ENCODE measurements at places on chromosomes 4 and X.

DNA sequence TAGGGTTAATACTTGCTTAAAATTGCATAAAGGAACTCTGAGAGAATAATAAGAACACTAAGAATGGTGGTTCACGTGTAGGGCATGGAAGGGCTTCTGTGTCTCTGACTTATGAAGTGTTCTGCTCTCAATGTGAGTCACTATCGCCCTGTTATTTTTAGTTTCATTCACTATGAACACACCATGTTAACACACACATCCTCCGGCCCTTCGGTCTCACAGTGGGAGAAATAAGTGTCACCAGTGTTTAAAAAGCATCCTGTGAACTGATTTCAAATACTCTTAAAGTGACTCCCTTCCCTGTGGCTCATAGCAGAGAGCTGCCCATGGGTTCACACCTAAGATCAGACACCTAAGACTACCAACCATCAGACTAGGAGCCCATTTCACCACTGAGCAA is 33.8 kb upstream of the FGFBP2 start:
- no peak for DNase-seq

DNA sequence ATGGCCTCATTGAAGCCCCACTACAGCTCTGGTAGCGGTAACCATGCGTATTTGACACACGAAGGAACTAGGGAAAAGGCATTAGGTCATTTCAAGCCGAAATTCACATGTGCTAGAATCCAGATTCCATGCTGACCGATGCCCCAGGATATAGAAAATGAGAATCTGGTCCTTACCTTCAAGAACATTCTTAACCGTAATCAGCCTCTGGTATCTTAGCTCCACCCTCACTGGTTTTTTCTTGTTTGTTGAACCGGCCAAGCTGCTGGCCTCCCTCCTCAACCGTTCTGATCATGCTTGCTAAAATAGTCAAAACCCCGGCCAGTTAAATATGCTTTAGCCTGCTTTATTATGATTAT is 876 bp downstream of the HPRT1 start:
- peak; percentile 5 for DNase-seq

- DNase-seq: no peak
Measured at GRCh38 chrX:102154218-102154860, 1.4 kb downstream of the BEX5 start.

GRCh38 chrX:6159468-6159867 is 69.2 kb downstream of the NLGN4X start:
- DNase-seq: no peak

DNA sequence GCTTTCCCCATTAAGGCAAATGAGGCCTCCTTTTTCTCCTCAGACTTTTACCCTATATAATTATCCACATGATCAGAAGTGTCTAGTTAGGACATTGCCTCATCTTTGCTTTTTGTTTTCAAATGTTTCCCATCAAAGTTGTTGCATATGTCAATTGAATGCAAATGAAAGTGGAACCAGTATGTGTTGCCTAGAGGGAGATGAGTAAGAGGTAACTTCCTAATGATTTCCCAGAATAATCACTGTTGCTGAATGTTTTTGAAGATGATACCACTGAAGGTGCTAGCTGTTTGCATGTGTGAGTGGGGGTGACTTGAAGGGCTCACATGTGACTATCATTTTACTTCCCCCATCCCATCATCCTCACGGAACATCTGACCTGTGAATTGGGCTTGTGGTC is 33.9 kb downstream of the PAK3 start:
- no peak for DNase-seq

GRCh38 chr4:10366628-10367027 is 90.6 kb downstream of the ZNF518B start:
- DNase-seq: no peak

DNA sequence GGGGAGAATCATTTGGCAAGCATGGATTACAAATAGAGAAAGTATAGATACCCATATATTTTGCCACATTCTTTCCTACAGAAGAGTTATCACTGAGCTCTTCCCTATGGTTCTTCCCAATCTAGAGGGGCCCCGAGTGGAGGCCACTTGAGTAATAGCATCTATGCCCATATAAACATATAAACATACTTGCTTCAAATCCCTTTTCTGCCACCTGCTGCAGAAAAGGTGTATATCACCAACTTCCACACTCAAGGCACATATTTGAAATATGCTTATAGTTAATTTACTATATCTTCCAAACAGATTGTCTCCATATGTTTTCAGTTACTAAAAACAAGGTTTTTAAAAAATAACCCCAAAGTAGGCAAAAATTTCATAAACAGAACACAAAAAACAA is 642.8 kb upstream of the DIPK2B start:
- DNase-seq: no peak

DNA sequence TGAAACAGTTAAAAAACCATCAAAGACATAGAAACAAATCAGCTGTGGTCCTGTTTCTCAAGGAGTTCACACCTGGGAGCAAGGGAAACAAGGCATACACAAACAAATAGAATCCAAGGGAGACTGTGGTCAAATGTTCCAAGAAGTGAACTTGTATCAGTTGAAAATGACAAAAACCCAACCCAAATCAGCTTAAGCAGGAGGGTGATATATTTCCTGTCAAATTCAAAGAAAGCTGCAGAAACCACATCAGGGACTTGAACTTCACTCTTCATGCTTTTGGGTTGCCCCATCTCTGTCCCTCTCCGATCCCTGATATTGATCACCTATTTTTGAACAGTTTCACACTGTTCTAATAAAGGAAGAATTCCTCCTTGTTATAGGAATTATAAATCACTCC is 148.6 kb upstream of the FMR1 start:
- DNase-seq: no peak

- DNase-seq: no peak
Measured at GRCh38 chrX:148412006-148412405, 88.4 kb upstream of the AFF2 start.

DNA sequence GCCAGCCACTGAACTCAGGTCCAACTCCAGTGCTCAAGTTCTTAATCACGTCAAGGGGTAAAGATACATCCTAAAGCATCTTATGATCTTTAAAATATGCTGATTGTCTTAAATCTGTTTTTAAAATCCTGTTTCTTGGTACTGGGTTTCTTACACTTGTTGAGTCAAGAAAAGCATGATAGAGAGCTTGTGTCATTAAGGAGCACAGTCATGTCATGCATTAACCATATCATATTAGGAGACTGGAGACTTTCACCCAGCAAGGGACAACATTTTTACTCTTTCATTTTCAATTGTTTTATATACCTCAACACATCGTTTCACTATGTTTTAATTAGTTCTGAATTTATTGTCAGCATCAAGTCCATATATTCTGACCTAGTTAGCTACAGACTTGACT is 41.5 kb downstream of the BCLAF3 start:
- DNase-seq: no peak

GRCh38 chrX:149021159-149021558 is 483.9 kb downstream of the IDS start:
- DNase-seq: no peak

DNA sequence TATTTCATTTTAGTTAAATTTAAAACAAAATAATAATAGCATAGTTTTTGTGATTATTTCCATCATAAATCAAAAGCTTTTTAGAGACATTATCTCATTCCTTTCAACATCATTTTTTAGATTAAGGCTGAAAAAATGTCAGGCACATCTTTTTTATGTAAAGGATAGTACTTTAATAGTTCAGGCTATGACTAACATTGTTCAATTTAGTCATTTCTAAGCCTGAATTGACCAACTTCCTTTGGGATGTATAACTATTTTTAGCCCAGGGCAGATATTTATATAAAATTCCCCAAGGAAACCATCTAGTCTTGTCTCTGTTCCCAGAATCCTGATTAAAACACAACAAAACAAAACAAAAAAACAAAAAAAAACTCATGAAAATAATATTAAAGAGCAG is 145.6 kb upstream of the PCDH18 start:
- peak; percentile 57 for DNase-seq

DNA sequence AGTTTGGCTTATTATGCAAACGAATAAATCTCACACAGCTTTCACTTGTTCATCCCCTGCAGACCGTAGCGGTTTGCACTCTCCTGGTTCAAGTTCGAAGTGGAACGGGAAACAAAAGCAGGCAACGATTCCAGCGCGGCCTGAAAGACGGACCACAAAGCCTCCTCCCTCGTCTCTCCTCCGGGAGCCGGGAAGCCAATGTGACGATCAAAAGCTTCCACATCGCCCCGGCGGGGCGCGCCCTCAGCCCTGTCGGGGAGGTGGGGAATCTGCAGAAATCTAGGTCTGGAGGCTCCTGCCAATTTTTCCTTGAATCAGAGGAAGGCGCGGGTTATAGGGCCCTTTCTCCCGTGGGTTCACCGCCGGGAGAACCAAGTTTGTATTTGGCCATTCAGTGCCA is 16.9 kb upstream of the ZIC3 start:
- no peak for DNase-seq

DNA sequence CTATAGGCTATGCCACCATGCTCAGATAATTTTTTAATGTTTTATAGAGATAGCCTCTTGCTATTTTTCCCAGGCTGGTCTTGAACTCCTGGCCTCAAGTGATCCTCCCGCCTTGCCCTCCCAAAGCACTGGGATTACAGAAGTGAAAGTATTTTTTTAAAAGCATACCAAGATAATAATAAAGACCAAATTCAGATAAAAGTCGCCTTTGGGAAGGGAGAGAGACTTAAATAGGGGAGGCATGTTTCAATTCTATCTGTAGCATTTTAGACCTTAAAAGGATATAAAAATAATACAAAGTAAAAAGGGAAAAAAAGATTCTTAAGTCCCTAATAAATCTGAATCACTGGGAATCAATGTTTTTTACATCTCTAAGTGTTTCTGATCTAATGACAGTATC is 108.9 kb downstream of the AFAP1 start:
- DNase-seq: no peak

GRCh38 chrX:81259714-81260395 is 58.0 kb downstream of the SH3BGRL start:
- DNase-seq: peak; percentile 7

DNA sequence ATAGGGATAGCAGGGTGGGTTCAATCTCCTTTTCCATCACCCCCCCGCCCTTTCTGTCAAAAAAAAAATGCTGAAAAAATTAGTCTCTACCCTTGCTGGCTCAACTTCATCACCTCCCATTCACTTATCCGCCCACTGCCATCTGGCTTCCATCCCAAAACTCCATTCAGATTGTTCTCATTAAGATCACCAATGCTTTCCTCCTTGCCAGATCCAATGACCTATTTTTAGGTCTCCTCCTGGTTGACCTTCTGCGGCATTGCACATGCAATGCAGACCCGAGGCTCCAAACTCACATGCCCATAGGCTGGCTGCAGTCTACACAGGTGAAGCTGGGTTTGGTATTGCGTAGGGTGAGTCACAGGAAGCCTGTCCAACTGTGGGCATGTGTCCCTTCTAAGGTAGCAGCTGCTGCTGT is 21.1 kb upstream of the STIM2 start:
- DNase-seq: peak; percentile 15

DNA sequence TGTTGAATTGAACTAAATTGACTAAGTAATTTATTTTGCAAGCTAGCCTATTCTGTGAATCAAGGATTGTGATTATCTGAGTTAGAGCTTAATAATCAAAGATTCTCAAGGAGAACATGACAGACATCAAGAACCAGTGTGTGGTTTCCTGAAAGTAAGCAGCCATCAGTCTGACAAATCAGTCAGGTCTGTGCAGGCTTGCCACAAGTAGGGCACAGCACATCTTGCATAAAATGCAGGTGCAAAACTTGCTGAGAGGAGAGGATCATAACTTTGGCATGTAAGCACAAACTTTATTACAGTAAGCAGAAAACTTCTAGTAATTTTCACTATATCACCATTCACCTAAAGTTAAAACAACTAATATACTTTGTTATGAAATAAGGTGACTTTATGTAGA is 22.5 kb downstream of the FAM241A start:
- no peak for DNase-seq

DNA sequence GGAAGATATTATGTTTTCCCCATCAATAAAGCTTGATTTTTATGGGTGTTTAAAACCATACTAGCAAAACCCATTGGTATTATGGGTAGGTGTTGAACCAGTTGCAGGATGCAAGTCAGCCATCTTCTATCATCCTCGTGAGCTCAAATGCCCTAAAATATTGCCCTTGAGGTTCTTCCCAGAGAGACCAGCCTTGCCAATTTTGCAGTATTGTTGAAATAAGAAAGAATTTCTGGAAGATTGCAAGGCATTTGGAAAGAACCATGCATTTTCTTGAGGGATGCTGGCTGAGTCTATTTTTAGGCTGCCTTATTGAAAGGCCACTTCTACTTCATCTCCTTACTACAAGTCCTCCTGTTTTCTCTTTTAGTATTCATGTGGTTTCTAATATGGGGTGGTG is 60.9 kb upstream of the SOD3 start:
- peak; percentile 44 for DNase-seq

DNA sequence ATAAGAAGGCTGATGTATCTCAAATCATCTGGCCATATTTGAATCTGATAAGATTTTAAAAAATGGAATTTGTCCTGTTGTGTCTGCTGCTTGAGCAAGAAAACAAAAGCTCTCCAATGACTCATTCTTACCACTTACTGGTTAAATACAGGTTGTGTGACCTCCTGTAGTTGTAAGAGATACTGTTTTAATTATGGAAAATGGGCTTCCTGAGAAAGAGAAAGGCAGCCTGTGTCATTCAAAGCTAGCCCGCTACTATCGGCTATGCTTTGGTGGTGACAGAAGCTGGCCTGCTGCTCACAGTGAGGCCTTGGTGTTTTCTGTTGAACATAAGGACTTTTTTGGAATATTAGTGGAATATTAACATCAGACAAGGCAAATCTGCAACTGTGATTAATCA is 1722.1 kb upstream of the PCDH10 start:
- DNase-seq: no peak

GRCh38 chr4:34365946-34366345 is 1878.4 kb downstream of the ARAP2 start:
- DNase-seq: no peak

- DNase-seq: no peak
Measured at GRCh38 chr4:119313237-119313636, 8.7 kb downstream of the FABP2 start.

DNA sequence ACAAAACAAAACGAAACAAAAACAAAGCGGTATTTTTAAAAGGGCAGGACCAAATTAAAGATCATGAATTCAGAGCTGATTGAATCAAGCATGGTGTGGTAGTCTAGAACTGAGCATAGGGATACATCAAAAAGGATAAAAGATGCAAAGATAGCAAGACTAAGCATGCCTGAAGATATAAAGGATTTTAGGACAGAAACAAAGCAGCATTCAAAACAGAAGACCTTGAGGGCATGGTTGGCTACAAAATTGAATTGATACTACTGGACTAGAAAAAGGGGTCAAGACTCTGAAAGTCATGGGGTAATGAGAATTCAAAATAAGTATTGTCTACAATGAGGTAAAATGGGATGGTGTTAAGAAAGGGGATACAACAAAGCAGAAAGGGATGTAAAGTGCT is 41.6 kb downstream of the RAB33A start:
- no peak for DNase-seq

DNA sequence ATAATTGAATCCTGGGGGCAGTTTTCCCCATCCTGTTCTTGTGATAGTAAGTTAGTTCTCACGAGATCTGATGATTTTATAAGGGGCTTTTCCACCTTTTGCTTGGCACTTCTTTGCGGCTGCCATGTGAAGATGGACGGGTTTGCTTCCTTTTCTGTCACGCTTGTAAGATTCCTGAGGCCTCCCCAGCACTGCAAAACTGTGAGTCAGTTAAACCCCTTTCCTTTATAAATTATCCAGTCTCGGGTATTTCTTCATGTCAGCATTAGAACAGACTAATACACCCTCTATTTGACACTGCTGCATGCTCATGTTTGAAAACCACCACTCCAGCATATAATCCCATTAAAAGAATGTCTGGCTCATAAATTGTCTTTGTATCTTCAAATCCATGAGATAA is 264.4 kb upstream of the ITM2A start:
- DNase-seq: no peak

- no peak for DNase-seq
Measured at GRCh38 chr4:2839060-2839459, 4.6 kb upstream of the ADD1 start.

GRCh38 chr4:18075823-18076433 is 54.4 kb upstream of the LCORL start:
- no peak for DNase-seq

Data from GM03348 (cell line).